ENCODE measurements at places on chromosomes 11 and 22.

DNA sequence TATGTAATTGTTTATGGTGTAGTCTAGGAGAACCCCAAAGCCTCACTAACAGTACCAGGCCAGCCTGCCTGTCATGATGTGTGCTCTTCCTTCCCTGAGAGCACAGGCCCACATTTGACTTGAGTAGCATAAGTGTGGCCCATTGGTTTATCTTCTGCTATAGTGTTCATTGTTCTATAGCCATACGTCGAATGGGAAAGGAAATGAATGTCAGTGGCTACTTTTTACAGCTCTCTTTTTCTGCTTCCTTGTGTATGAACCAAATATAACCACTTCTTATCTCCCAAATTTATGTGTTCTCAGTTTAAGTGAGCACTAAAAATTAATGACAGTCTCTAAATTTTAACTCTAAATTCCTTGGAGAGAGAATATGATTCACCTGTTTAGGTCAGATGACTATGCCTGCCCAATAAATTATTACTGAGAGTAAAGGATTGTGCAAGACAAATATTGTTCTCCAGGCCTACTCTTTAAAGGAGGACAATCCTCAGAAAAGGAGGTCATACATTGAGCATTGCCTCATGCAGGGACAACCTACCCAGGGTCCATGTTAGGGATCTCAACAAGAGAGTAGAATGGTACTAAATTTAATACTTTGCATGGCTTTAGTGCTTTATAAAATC is 222.9 kb upstream of the ARHGAP20 start:
- DNase-seq = no peak

DNA sequence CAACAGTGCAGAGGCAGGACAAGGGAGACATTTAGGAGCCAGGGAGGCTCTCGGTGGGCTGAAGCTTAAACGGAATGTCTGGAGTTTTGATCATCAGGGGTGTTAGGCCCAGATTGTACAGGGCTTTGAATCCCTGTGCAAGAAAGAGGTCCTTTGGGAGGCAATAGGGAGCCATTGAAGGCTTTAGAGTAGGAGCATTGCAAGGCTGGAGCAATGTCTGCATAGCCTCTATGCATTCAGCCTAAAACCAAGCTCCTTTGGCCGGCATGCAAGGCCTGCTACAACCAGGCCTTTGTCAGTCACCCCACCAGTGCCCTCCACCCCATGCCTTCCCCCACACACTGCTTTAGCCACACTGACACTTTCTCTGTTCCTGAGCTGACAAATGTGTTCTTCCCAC is 47.4 kb upstream of the FGF3 start:
- DNase-seq = peak; percentile 43

GRCh38 chr11:113906038-113906437 is 1.4 kb downstream of the HTR3B start:
- no peak for DNase-seq

- no peak for DNase-seq
Observed at GRCh38 chr22:36713436-36713835, 9.9 kb upstream of the CACNG2 start.

DNA sequence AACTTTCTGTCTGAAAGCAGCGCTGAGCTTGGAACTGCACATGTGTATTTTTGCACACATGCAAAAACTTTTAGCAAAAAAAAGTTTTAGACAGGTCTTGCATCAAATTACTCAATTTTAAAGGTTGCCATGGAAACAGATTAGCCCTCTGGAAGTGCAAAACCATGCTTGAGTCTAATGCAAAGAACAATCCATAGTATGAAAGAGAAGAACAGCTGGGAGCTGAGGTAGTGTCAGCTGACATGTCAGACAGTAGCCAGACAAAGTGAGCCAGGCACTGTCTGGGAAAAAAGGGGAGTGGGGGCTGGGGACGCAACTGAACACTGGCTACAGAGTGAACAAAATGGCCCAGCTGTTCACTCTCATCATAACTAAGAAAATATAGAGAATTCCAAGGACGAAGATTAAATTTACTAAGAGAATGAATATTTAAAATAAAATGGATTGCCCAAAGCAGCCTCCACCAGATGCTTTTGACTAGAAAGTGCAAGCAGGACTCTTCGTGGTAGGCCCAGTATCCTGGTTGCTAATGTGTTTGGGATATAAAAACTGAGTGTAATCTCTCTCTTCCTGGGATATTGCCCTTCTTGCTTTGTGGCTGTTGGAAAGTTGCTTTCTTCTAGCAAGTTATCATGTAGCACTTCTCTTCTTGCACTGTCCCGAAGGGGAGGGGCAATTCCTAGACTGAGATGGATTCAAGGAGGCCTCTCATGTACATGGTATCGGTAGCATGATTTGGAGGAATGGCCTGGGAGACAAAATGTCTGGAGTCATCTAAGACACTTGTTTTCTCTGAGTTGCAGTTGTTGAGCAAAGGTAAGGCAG is 434.1 kb upstream of the FAT3 start:
- DNase-seq = no peak

DNA sequence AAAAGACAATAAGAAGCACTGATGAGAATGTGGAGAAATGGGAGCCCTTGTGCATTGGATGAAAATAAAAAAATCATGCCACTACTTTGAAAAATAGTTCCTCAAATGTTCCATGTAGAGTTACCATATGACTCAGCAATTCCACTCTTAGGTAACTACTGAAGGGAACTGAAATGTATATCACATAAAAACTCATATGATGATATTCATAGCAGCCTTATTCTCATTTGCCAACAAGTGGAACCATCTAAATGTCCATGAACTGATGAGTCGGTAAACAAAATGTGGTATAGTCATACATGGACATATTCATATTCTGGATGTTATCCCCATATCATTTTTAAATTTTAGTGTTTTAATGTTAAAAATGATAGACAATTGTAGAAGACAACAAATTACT is 3.5 kb downstream of the KRTAP5-9 start:
- DNase-seq = no peak

DNA sequence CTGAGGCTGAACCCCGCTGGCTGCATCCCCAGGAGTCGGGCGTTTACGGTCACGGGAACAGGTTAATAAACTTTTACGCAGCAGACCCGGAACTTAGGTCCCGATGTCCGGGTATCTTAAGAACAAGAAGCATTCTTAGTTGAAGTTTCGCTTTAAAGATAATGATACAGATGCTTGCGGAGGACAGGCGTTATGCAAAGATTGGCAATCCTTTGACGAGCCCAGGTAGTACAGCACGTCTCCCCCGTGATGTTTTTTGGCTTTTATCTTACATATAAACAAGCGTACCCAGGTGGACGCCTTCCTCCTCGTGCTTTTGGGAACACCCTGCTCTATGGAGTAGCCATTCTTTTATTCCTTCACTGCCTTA is 871 bp upstream of the TOLLIP start:
- no peak for DNase-seq

- DNase-seq = no peak
Observed at GRCh38 chr11:12179531-12179930, 69.1 kb downstream of the MICAL2 start.

DNA sequence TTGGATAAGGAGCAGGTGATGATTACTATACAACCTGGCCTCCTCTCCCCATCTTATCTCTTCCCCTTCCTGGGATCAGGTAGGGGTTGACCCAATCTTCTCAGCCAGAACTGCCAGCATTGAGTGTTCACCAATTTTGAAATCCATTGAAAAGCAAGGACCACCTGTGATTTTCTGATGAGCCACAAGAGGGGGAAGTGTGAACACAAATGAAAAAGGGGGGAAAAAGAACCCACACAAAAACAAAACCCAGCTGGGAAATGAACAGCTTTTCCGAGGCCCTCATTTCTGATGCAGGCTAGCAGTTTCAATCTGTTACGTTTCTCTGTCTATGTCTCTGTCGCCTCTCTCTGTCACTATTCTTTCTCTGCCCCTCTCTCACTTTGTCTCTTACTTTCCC is 161.9 kb downstream of the INSC start:
- DNase-seq = no peak

DNA sequence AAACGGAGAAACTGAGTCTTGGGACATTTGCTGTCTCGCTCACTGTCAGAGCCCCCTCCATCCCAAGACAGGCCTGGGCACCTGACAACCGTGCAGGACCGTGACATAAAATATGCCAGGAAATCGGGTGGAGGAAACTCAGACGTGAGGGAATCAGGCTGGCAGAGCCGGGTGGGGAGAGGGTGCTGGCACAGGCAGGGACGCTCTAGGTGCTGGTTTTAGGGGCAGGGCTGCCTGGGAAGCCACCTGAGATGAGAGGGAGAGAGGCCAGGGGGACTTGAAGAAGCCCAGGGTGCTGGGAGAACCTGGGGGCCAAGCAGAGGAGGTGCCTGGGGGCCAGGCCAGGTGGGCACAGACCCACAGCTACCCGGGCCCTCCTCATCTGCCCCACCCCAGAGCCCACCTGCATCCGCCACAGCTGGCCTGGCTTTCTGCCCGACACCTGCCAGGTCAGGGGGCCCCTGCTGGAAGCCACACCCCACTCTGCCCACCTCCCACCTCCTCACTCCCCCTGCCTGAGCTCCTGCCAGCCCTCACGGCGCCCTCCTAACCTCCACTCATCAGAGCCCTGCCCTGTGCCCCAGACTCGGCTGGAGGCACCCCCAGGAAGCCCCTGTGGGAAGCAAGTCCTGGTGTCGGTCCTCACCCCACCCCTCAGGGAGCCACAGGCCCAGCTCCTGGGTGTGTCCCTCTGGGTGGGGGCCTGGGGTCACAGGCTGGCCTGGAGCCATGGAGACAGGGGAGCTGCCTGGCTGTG is 27.3 kb upstream of the MUC5AC start:
- peak; percentile 76 for DNase-seq

DNA sequence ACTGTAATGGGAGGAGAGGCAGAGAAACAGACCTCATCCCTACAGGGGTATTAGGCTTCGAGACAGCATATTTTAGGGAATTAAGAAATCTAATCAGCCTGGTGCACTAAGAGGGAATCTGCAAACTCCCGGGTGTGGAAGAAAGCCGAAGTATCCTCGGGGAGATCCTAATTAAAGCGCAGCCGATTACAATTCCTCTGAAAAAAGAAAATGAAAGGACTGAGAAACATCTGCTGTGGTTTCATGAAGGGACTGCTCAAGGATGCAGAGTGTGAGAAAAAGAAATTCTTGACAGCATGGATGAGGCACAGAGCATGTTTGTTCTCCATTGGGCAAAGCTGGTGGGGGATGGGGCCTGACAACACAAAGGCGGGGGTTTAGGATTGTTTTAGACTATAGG is 290.0 kb upstream of the LARGE1 start:
- no peak for DNase-seq

DNA sequence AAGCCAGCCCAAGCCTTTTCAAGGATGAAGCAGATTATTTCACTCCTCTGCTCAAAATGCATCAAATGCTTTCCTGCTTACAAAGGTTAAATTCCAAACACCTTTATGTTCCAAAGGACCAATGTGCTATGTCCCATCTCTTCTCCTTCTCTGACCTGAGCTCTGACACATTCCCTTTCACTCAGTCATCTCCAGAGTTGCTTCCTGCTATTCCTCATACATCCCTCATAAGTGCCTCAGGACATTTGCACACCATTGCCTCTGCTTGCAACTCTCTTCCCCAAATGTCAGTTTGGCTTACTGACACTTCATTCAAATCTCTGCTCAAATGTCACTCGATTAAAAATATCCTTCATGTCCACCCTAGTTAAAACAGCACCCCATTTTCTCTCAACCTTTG is 53.3 kb upstream of the BMAL1 start:
- DNase-seq = no peak

- DNase-seq = no peak
Observed at GRCh38 chr11:118417801-118418200, 16.4 kb downstream of the ATP5MG start.

- DNase-seq = no peak
Observed at GRCh38 chr22:42261296-42261695, 9.2 kb downstream of the TCF20 start.

DNA sequence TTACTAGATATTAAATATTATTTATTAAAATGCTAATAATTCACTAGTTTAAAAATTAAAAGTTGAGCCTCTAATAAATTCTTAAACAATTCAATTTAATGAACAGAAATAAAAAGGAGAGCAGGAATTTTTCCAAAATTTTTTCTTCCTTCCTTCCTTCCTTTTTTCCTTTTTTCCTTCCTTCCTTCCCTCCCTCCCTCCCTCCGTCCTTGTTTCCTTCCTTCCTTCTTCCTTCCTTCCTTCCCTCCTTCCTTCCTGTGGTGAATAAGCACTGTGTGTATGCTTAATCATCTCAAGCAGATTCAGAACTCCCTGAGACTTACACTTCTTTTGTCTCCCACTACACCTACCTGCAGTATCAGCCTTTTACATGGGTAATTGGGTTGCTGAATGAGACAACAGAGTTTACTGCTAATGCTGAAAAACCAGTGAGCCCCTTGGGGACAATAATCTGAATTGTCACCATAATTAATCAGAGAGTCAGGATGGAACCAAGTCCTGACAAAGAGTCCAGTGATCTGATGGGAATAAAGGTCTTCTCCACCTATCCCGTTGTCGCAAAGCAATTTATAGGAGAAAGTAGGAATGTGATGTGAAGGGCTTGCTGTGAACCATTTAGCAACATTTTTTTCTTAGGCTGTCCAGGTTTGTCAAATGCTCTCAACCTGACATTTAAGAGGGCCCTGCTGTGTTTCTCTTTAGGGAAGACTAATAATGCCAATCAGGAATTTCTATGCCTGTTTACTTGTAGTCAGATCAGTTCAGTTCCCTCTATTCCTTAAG is 58.1 kb upstream of the CEP295 start:
- DNase-seq = no peak

- DNase-seq = no peak
Observed at GRCh38 chr22:35887296-35887875, 141.2 kb downstream of the RBFOX2 start.

DNA sequence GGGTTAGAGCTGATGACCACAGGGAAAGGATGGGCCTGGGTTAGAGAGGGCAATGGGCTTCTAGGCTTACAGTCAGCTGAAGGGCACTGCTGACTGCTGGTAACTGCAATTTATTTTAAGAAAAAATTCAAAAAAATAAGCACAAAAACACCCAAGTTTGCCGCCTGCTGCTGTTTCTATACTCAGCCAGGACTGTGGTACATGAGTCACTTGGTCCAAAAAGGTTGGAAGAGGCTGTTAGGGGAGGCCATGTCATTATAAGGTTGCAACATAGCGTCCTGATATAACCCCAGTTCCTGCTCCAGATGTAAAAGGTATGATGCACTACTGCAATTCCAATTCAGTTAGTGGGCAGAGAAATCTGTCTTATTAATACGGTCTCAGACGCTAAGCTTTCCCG is 98.9 kb downstream of the ETS1 start:
- DNase-seq = no peak

DNA sequence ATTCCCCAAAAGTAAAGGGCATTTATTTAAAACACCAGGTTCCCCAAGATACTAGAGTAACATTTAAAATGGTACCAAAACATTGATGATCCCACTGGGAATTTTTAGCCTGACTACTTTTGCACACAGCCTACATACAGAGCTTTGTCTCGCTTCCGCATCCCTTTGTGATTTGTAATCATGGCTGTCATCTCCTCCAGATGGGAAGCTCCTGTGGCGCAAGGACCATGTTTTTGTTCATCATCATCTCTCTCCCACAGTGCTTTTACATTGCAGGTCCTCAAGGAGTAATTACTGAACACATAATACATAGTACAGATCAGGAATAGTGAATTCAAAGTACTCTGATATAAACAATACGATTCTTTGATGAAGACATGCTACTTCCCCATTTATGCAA is 231.2 kb upstream of the MTNR1B start:
- DNase-seq = no peak

GRCh38 chr11:119942583-119943297 is 195.2 kb downstream of the TRIM29 start:
- no peak for DNase-seq
